ENCODE measurements at places on chromosomes 4 and X.

- DNase-seq = peak; percentile 75
Observed at GRCh38 chr4:89158884-89159503, 47.7 kb downstream of the TIGD2 start.

DNA sequence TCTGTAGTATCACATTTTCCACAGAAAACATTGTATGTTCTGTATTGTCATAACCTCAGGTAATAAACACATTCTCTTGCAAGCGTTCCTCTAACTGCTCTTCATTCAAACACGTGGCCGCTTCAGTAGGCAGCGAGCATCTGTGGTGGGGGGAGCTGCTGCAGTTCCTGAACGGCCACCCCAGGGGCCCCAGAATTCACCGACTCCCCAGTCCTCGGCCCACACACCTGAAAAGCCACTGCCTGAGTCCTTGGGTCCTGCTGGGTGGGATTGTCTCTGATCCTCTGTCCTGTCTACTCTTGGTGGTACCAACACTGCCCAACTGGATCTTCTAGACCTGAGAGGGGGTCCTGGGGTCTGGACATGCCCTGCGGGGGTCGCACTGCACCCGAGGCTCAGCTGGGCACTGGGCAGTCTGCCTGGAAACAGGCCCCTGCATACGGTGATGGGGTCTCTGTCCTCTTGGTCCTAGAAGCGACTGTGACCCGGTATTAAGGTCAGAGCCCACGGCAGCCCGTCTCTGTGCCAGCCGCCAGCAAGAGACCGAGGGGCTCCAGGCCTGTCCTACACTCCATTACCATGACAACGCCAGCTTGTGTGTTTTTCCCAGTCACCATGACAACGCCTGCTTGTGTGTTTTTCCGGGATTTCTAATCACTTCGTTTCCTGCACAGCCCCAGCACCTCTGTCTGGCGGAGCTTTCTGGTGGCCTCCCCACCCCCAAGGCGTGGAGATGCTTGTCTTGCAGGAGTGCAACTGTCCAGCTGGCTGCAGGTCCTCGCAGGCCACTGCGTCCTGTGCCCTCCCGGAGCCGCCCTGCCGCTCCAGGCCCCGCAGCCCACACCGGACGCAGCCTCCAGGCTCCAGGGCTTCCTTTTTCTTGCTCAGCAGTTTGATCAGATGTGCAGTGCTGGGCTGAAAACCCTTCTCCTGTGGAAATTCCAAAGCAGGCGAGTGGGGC, 16.0 kb downstream of the CTBP1 start:
- peak; percentile 89 for DNase-seq

DNA sequence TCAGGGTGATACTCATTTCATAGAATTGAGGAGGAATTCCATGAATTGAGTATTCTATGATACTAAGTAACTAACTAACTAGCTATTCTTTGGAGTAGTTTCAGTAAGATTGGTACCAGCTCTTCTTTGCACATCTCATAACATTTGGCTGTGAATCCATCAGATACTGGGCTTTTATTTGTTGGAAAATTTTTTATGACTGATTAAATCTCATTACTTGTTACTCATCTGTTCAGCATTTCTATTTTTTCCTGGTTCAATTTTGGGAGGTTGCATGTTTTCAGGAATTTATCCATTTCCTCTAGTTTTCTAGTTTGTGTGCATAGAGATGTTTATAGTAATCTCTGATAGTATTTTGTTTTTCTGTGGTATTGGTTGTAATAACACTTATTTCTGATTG, 70.8 kb upstream of the FREM3 start:
- DNase-seq = no peak

GRCh38 chr4:16636912-16637630, 261.4 kb downstream of the LDB2 start:
- no peak for DNase-seq

DNA sequence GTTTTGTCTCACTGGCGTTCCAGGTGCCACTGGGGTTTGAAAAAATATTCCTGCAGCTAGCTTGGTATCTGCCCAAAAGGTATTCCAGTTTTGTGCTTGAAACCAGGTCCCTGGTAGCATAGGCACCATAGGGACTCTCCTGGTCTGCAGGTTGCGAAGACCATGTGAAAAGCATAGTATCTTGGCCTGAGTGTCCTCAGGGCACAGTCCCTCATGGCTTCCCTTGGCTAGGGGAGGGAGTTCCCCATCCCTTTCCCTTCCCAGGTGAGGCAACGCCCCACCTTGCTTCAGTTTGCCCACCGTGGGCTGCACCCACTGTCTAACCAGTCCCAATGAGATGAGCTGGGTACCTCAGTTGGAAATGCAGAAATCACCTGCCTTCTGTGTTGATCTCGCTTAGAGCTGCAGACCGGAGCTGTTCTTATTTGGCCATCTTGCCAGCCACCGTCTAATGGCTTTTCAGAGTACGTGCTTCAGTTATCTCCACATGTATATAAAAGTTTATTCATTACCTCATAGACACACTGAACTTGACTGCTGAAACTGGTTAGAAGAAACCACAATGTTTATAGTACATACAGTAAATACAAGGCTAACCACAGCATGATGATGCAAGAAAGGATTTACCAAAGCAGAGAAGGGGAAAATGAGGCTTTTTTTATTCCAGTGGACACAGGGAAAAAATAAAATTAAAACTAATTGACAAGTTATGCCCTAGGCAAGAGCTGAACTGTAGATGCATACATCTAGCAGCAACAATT, 10.6 kb downstream of the PBDC1 start:
- peak; percentile 90 for DNase-seq

DNA sequence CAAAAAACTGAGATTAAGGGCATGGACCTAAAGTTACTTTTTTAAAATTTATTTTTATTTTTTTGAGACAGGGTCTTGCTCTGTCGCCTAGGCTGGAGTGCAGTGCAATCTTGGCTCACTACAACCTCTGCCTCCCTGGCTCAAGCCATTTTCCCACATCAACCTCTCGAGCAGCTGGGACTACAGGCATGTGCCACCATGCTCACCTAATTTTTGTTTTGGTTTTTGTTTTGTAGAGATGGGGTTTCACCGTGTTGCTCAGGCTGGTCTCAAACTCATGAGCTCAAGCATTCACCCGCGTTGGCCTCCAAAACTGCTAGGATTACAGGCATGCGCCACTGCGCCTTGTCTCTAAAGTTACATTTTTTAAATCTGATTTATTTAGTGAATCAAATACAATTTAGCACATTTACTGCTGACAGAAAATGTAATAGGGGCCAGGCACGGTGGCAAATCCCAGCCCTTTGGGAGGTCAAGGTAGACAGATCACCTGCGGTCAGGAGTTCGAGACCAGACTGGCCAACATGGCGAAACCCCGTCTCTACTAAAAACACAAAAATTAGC, 38.3 kb downstream of the GUCY1A1 start:
- DNase-seq = no peak

DNA sequence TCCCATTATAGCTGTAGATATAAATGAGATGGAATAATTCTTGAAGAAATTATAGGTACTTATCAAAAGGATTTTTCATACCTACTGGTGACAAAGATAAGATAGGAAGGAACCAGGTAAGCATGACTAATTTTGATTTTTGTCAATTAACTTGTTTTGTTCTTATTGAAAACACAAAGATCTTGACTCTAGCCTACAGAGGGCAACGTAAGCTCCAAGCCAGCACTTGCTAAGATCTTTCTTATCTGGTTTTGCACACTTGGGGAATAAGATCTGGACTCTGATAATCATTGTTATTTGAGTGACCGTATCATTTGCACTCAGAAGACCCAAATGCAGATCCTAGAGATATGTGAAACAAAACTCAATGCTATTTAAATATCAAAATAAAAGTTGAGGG, 223.4 kb downstream of the VEGFC start:
- DNase-seq = peak; percentile 44

- no peak for DNase-seq
Observed at GRCh38 chr4:126386512-126386911, 1071.8 kb downstream of the FAT4 start.

DNA sequence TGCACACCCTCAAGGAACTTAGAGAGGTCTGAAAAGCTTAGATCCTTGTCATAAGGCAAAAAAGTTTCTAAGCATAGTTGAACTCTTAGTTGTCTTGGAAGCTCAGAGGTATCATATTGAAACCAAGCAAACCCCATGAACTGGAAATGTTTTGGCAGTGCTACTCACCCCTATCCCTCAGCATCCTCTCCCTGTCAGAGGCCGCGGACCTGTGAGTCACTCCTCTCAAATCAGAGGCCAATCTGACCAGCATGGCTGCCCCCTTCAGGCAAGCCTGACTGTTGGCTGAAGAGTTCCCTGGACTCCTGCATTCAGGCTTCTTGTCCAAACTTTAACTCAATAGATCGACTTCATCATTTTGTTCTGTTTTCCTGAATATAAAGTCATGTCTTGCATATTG, 69.4 kb downstream of the KCNIP4 start:
- peak; percentile 74 for DNase-seq

DNA sequence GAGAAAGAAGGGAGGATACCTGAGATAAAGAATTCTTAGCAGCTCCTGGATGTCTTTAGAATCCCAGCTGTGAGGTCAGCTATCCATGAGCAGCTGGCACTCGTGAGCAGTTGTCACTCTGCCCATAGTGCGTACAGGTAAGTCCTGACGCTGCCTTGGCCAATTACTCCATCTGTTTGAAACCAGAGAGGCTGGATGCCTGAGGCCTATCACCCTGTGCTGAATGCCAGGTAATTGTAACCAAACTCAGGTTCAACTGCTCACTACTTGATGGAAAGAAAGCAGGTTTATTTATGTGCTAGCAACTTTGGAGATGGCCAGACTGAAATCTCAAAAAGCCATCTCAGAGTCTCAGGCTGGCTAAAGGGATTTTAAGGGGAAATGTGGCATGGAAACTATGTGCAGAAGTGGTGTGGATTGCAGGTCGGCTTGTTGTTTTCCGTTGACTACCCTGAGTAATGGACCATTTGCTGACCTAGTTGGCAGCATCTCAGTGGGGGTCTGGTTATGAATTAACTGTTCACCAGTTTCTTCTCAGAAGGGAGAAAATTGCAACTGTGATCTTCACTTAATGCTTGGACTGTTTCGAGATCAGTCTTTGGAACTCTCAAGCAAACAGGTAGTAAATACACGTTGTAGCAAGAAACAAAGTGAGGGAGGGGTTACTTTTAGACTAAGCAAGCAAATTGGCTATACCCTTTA, 1614.0 kb upstream of the PCDH10 start:
- DNase-seq = no peak

DNA sequence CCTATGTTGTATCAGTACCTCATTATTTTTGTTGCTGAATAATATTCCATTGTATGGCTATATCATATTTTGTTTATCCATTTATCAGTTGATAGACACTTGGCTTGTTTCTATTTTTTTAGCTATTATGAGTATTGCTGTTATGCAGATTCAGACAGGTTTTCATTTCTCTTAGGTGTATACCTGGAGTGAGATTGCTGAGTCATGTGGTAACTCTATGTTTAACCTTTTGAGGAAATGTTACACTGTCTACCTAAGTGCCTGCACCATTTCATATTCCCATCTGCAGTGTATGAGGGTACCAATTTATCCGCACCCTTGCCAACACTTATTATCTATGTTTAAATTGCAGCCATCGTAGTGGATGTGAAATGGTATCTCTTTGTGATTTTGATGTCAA, 43.0 kb upstream of the SH3RF1 start:
- no peak for DNase-seq

DNA sequence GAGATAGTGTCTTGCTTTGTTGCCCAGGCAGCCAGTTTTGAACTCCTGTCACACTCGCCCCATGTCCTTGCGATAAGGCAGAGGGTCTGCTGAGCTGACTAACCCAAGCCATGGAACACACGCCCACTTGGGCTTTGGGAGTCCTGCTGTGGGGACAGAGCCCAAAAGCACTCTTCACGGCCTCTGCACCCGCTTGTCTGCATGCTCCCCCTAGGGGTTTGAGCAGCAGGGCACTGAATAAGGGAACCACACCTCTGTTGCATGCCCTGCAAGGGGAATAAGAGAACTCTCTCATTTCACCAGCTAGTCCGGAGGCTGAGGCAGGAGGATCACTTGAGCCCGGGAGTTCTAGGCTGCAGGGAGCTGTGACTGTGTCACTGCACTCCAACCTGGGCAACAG, 166.0 kb downstream of the STAG2 start:
- no peak for DNase-seq

- no peak for DNase-seq
Observed at GRCh38 chr4:43244688-43245382, 352.3 kb downstream of the GRXCR1 start.

GRCh38 chr4:176492646-176493302, 173.0 kb downstream of the SPCS3 start:
- DNase-seq = peak; percentile 22

GRCh38 chrX:134545510-134545909, 85.5 kb downstream of the HPRT1 start:
- DNase-seq = no peak

DNA sequence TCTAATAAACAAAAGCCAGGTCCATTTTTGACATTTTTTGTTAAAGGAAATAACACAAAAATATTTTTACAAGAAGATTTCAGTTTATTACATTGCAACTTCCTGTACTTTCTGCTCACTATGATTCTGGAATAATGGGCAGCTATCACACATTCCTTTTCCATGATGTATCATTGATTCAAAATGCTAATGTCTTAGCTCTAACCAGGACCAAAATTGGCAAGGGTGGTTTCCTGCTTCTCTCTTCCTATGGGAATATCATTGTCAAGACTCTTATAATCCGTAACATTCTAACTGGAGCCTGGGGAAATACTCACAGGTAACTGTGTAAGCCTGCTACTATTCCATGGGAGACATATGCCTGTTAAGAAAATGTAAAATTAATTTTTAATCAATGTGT, 218.6 kb downstream of the DCAF12L2 start:
- DNase-seq = no peak

DNA sequence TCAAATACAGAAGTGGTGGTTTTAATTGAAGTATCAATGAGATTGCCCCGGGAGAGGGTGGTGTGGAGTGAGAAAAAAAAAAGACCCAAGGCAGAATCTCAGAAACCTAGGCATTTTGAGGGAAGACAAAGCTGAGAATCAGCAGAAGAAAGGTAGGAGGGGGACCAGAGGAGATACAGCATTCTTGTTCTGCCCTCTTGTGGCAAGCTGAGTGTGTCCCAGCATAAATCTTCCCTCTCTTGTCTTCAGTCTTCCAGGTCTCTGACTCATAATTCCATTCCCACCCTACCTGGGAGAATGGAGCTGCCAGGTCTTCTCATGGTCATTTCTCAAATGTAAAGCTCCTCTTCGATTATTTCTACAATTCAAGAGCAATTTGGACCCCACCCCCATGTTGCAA, 32.7 kb upstream of the MAGED1 start:
- DNase-seq = peak; percentile 66

- DNase-seq = no peak
Observed at GRCh38 chr4:2042204-2042946, 16.8 kb upstream of the NAT8L start.

DNA sequence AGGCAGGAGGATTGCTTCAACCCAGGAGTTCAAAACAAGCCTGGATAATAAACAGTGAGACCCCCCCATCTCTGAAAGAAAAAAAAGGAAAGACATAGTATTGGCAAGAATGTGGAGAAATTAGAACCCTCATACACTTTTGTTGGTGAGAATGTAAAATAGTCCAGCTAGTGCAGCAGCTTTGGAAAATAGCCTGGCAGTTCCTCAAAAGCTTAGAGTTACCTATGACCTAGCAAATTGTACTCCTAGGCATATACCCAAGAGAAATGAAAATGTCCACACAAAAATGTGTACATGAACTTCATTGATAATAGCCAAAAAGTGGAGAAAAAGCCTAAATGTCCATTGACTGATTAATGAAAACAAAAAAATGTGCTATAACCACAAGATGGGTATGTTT, 21.3 kb downstream of the THAP9 start:
- no peak for DNase-seq
